ENCODE measurements at places on chromosomes 3 and 15.

GRCh38 chr3:126466886-126467610 lies 8.6 kb downstream of the ZXDC start:
- no peak for DNase-seq

GRCh38 chr3:183291497-183292031 lies 38.5 kb downstream of the B3GNT5 start:
- no peak for DNase-seq

DNA sequence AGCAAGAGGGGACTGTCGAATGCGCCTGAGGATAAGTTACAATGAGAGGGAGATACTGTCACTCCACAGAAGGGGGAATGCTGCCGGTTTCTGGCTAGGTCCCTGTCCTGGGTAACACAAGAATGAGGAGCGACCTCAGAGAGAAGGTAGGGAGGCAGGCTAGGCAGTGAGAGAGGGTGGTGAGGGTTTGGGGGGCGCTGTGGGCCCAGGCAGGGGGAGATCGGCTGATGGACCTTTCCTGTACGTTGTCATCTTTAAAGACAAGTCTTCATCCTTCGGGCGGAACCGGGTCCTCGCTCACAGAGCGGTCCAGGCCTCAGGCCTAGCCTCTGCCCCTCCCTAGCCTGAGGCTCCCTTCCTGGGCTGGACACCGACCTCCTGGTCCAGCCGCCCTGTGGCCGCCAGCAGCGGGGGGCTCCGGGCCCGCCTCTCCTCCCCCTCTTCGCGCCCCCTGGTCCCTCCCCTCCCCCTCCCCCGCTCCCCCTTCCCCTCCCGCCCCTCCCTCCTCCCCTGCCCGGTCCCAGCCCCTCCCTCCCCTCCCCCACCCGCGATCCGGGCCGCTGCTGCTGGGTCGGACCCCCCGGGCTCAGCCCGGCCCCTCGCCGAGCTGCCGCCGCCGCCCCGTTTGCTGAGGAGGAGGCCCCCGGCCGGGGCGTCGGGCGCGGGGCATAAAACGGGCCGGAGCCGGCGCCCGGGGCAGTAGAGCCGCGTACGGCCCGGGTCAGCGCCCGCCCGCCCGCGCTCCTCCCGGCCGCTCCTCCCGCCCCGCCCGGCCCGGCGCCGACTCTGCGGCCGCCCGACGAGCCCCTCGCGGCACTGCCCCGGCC lies at the start of gene CHRD:
Gene CHRD, plus strand, starts transcription at position 697 of the 827 bp plus-strand sequence. CDS start 265 bp downstream, outside the sequence.
- no peak for DNase-seq

- no peak for DNase-seq
Measured at GRCh38 chr3:174387736-174388135, 471.4 kb upstream of the NAALADL2 start.

DNA sequence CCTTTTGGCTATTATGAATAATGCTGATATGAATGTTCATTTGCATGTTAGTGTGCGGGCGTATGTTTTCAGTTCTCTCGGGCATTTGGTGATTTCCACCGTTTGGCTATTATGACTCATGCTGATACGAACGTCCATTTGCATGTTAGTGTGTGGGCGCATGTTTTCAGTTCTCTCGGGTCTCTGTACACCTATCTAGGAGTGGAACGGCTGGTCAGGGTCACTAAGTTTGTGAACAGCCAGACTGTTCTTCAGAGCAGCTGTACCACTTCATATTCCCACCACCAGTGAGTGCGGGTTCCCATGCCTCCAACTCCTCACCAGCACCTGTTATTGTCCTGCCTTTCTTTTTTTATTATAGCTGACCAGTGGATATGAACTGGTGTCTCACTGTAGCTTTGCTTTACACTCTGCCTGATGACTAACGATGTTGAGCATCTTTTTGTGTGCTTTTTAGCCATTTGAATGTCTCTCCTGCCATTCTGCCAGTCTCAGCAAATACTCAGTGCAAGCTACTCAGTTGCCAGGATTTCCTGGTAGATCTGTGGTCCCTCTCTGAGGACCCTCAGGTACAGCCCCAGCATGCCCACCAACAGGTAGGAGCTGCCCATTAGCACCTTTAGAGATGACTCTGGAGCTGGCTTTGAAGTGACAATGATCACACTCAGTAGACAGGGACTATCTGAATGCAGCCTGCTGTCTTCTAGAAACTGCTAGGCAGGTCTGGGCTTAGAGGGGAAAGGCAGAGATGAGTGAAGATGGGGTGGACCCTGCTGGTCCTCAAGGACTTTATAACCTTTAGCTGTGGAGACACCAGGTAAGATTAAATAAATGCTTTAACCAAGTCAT lies 141.1 kb downstream of the XXYLT1 start:
- peak; percentile 19 for DNase-seq

GRCh38 chr3:41075975-41076374 lies 123.3 kb upstream of the CTNNB1 start:
- DNase-seq, result no peak

DNA sequence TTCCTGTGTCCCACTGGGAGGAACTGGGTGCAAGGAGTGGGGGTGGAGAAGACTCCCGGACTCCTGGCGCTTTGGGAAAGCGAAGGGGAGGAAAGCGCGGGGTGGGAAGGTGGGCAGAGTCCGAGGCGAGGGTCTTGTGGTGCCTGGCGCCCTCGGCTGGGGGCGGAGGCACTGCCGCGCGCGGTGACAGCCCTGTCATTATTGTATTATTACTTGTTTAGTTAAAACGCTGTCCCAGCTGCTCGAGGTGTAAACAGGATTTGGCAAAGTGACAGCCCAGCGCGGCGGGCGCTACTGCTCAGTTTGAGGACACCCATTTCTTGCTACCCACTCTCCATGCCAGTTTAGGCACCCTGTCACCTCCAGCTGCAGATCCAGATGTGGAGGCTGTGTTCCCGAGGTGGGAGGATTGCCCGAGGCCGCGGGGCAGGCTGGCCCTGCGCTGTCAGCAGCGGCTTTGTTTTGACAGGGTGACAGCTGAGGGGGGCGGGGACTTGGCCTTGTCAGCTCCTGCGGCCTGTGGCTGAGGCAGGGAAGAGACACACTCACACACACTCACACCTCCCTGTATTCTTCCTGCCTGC lies 1.0 kb downstream of the KAT2B start:
- peak; percentile 79 for DNase-seq

GRCh38 chr3:126391631-126392030 lies 3.1 kb upstream of the CFAP100 start:
- DNase-seq, result no peak

GRCh38 chr15:51096976-51097375 lies 2.3 kb upstream of the TNFAIP8L3 start:
- no peak for DNase-seq

- DNase-seq, result no peak
Measured at GRCh38 chr3:110494728-110495127, 576.9 kb upstream of the NECTIN3 start.

GRCh38 chr15:63381301-63382204 lies at the start of gene CA12:
Gene CA12 (minus strand): TSS chr15:63381846. CDS start chr15:63381720, 126 bp downstream.
- no peak for DNase-seq

DNA sequence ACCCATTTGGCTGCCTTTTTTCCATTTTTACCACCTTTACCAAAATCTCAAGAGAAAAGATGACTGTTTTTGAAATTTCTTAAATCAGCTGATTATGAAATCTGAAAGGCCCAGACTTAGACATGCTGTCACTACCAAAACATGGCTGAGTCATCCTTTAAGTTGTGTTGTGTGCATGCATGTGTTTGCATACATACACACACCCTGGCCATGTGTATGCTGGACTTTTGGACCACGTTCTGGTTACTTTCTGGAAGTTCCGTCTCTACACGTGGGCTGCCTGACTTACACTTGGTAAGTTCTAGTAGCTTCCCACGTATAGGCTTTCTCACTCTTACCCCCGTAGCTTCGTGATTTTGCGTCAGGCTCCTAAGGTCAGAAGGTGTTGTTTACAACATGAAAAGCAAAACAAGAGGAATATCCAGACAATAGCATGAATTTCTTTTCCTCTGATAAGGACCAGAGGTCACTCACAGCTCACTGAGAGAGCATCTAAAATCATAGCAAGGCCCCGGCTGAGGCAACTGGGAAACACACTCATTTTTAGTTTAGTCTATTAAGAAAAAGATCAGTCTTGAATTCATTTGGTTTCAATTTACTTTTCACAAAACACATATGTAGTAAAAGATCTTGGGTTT lies 62.4 kb downstream of the COL8A1 start:
- DNase-seq, result no peak

DNA sequence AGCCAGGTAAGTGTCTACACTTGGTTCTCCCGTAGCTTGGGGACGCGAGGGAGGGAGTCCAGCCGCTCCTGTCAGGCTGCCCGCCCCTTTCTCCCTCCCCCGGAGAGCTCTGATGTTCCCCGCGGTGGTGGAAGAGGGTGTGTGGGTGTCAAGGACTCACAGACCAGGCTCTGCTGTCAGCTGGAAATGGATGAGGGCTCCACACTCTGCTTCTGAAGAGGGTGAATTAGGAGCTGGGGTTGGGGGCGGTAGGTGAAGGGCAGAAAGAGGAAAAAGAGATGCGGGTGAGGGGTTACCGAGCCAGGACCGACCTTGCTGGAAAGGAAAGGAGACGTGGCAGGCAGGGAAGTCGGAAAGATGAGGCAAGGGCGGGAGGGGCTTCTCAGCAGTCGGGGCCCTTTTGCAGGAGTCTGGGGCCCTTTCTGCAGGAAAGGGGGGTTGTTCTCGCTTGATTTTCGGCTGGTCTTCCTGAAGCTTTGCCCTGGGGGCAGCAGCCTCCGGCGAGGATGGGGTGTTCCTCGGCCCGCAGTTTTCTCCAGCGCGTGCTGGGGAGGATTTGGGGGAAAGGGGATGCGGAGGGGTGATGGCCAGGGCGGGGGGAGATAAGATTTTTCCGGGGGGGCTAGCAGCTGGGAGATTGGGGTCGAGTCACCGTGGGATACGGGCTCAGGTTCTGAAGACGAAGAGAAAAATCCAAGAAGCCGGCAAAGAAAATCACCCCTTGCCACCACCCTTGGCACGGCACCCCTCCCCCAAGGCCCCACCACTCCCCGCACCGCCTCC lies 602 bp upstream of the BAHD1 start:
- peak; percentile 27 for DNase-seq

GRCh38 chr15:62254137-62254934 lies 89.3 kb upstream of the C2CD4B start:
- DNase-seq, result peak; percentile 52

DNA sequence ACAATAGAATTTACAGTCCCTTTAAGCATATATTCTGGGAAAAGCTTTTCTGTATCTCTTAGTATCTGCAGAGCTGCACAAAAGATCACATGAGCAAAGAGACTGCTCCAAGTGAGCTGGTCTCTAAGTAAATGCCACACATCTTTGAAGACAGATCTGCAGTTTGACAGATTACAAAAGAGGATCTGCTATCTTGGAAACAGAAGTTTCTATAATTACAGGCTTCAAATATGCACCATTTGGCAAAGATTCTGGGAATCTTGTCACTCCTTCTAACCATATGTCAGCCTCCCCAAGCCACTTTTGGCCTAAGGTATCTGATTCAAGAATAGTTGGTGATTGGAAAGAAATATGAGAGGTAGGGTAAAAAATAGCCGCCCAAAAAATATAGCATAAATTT lies 9.6 kb upstream of the CFAP44 start:
- DNase-seq, result no peak

DNA sequence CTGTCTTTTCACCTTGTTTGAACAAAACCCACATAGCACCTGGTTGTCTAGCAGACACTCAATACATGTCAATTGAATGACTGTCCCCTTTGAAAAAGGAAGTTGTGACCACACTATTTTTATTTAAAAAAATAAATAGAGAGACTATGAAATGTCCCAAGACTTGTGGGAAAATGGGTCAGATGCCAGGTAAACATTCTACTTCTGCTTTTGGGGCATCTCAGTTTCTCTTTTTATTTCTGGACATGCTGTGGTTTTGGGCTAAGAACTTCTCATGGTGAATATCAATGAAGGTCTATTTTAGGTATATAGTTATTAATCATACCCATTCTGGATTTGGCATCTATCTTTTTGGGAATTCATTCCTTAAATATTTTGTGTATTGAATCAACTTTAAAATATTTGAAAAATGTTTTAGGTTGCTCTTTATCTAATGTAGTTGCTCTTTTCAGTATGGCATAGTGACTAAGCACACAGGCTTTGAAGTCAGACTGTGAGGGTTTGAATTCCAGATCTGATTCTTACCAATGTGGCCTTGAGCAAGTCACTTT lies 4.4 kb downstream of the TMEM45A start:
- DNase-seq, result no peak

- no peak for DNase-seq
Measured at GRCh38 chr3:161275919-161276318, 54.8 kb downstream of the NMD3 start.

DNA sequence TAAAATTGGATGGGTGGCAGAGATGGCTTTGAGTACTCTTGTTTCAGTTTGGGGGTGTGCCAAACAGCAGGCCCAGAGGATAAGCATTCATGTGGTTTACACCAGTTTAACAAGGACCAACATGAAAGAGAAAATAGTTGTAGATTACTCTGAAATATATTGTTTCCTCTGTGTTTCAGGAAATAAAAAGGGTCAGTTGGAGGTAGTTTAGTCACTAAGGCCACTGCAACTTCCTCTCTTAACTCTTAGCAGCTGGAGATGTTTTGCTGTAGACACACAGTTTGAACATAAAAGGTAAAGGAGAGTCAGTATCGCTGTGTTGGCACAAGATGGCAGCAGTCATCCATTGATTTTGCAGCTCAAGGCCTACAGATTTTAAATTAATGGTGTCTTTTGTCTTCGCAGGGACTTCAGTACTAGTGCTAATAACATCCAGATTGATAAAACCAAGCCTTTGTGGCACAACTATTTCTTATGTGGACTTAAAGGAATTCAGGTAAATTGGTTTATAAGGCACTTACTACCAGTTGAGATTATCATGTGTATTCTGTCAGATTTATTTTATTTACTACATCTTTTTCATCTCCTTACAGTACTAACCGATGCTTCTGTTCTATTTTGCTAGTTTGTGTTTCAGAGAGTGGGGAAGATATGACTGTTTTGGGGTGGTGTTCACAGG lies 65.5 kb downstream of the GALK2 start:
- peak; percentile 9 for DNase-seq

- DNase-seq, result no peak
Measured at GRCh38 chr15:58142827-58143461, 4.8 kb downstream of the AQP9 start.

- no peak for DNase-seq
Measured at GRCh38 chr3:62361261-62361660, 12.1 kb downstream of the FEZF2 start.

All from stimulated activated CD4-positive, alpha-beta T cell treated with anti-CD3 and anti-CD28 coated beads, TNF-alpha, amount 100 ng/mL, for 48 hours (primary cell).